ENCODE measurements at places on chromosomes 2 and 18.

- DNase-seq = no peak
Measured at GRCh38 chr2:105873721-105874120, 129.0 kb downstream of the NCK2 start.

GRCh38 chr2:55885127-55885943, 38.2 kb downstream of the EFEMP1 start:
- no peak for DNase-seq

DNA sequence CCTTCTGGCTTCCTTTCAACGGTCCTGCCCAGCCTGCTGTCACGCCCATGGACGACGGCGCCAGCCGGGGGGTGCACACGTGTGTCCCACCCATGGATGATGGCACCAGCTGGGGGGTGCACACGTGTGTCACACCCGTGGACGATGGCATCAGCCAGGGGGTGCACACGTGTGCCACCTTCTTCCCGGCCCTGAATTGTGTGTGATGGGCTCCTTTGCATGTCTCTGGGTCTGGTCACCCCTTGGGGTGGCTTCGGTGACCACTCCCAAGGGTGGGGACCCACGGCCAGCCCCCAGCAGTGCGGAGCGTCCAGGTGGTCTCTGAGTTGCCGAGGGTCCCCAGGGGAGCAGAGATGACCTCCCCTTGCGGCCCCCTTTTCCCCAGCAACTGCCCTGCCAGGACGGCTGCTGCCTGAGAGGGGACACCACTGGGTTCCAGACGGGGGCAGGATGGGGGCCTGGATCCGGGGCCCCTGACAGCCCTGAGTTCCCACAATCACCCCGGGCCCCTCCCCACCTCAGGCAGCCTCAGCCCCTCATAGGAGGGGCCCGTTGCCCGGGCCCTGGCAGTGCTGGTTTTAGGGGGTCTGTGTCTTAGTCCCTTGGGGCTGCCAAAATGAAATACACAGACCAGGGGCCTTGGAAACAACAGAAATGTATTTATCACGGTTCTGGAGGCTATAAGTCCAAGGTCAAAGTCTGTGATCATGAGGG, 9.4 kb downstream of the NEU4 start:
- no peak for DNase-seq

GRCh38 chr2:44880125-44880483, 61.4 kb upstream of the SIX3 start:
- no peak for DNase-seq

GRCh38 chr2:156589381-156590079, 153.4 kb downstream of the GPD2 start:
- DNase-seq = peak; percentile 15

- no peak for DNase-seq
Measured at GRCh38 chr2:216302981-216303676, 69.2 kb downstream of the MARCHF4 start.

DNA sequence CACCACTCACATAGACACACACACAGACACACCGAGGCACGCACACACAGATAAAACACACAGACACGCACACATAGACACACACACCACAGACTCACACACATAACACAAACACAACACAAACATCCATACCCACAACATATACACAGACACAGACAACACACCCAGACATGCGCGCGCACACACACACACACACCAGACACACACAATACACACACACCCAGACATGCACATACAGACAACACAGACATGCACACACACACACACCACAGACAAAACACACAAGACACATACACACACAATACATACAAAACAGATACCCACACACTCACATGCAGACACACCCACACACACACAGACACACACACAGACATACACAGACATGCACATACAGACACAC, 95.4 kb upstream of the SMAD7 start:
- DNase-seq = no peak

GRCh38 chr2:36193680-36194079, 161.9 kb upstream of the CRIM1 start:
- no peak for DNase-seq

GRCh38 chr2:71474744-71475397, 21.5 kb downstream of the DYSF start:
- DNase-seq = no peak

GRCh38 chr2:40265602-40266001, 186.3 kb downstream of the SLC8A1 start:
- no peak for DNase-seq

GRCh38 chr2:199404841-199405240, 52.9 kb downstream of the SATB2 start:
- DNase-seq = no peak

GRCh38 chr18:69558052-69558451, 157.4 kb downstream of the DOK6 start:
- DNase-seq = no peak

DNA sequence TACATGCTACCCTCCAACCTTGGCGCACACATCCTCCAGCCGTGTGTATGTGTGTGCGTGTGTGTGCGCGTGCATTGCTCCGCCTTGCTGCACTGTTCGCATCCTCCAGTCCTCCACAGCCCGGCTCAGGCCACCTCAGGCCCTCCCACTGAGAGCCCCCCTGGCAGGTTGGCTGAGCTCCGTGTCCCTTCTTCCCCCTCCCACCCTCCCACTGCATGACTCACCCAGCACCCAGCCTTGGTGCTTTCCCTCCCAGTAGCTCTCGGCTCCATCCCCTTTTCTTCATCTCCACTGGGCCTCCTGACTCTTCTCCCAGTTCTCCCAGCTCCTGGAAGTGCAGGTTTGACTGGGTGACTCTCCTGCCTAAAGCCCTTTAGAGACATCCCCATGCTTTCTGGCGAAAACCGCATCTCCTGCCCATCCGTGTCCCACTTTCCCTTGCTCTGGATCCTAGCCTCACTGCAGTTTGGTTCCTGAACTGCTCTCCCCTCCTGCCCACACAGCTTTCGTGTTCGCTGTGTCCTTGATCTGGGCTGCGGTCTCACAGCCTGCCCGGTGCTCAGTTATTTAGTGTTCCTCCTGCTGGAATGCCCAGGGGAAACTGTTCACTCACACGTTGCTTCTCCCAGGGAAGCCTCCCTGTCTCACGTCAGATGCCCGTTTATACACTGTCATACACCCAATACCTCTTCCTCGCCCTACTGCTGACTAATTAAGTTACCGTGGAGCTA, 4.9 kb downstream of the TMEM177 start:
- DNase-seq = no peak

DNA sequence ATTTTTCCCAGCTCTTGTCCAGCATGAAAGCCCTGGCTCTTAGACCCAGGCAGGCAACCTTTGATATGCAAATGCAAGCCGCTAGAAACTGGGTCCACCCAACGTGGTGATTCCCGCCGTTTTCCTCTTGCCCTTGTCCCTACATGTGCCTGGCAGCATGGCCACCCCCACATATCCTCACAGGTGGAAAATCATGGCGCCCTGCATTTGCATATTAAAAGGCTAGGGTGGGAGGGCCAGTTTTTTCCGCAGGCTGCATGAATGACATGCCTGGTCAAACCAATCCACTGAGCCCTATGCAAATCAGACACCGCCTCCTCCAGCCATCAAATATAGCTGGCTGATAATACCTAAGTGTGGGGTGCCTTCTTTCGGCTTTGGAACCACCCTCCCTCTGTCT, 1091.8 kb upstream of the NXPH2 start:
- no peak for DNase-seq

GRCh38 chr2:200498402-200499162, 11.3 kb downstream of the KCTD18 start:
- DNase-seq = no peak

GRCh38 chr18:58416014-58416703, 212.7 kb downstream of the ALPK2 start:
- no peak for DNase-seq

GRCh38 chr18:23634692-23635091, 28.0 kb downstream of the ANKRD29 start:
- no peak for DNase-seq

GRCh38 chr2:151914989-151915628, 86.9 kb upstream of the ARL5A start:
- no peak for DNase-seq

DNA sequence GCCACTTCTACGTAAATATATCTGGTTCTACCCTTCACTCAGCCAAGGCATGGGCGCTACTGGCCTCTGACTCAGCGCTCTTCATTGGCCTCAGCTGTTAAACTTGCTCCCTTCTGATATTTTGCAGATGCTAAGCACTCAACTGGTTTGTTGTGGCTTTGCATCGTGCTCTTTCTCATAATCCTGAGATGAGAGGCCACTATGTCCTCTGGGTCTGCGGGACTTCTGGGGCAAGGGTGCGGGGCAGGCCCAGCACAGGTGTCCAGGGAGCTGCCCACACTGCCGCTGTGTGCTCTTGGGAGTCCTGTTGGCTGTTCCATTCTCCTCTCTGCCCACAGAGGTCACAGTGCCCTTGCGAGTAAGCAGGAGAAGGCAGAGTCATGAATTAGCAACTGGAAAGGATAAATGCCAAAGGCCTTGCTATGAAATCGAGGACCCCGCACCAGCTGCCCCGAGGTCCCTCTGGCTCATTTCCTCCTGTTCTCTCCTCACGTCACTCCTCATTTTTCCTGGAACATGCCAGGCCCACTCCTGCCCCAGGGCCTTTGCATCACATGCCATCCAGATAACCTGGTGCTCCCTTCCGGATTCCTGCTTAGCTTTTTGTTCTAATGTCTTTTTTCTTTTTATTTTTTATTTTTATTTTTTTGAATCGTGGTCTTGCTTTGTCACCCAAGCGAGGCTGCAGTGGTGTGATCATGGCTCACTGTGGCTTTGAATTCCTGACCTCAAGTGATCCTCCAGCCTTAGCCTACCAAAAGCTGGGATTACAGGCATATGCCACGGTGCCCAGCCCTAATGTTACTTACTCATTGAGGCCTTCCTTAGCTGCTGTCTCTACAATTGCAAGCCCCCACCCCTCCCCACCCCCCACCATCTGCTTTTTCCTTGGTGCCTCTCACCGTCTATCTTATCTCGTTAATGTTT, 34.9 kb upstream of the MAT2A start:
- no peak for DNase-seq

DNA sequence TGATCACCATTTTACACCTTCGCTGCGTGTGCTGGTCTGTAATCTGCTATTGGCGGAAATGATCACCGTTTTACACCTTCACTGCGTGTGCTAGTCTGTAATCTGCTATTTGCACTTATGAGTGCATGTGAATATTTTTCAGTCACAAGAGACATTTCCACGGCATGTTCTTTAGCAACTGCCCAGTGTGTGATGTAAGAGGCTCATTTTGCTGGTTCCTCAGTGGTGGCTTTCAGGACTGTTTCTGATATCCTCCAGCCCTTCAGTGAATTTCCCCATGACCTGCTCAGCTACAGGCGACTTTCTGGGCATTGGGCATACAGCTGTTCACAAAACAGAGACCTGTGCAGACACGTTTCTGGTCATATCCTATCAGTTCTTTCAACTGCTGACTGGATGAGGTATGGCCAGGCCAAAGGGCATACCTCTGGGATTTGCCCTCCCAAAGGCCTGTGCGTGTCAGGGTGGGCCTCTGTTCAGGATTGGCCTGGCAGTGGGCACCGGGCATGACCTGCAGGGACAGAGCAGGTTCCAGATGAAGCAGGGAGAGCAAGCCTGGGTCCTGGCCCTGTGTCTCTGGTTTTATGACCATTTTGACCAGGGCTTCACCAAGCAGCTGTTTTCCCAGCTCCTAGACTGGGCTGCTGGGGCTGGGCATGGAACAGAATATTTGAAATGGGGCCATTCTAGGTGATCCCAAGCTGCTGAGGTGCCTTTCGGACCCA, 521 bp upstream of the PROM2 start:
- no peak for DNase-seq

DNA sequence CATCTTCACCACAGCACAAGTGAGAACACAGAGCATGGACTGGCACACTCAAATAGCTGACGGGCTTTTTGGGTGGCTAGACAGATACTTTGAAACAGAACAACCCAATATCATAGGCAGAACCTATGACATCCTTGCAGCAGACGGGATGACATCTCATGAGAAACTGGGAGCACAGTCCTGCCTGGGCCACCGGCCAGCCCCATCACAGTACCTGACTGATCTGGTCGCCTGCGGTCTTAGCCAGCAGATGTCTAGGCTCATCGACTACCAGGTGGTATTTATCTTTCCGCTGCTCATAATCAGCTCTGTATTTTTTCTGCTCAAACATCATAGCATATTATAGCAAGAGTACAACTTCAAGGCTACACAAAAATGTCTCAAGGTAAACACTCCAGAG, 124.3 kb downstream of the RIF1 start:
- DNase-seq = no peak

GRCh38 chr18:48813833-48814489, 136.8 kb downstream of the SMAD7 start:
- DNase-seq = no peak

DNA sequence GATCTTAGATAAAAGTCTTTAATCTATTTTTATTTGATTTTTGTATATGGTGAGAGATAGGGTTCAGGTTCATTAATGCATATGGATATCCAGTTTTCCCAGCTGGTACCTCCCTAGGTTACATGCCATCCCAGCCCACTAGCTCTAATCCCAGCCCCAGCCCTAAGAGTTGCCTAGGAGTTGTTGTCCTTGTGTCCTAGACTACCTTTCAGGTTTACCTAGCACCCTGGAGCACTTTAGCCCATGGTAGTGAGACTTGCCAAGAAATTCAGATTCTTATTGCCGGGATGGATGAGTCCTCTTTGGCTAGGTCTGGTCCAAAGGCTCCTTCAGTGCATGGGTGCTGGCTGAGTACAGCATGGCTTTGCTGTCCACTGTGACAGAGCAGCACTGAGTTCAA, 40.5 kb downstream of the ZNF638 start:
- DNase-seq = no peak

DNA sequence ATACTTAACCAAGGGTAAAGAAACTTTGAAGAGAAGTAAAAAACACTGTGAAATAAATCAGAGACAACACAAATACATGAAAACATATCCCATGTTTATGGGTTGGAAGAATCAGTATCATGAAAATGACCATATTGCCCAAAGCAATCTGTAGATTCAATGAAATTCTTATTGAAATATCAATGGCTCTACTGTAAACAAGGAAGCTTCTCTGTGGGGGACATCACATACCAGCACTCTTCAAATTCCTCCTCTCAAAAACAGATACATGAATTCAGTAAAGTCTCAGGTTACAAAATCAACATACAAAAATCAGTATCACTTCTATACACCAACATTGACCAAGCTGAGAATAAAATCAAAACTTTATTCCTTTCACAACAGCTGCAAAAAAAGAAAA, 63.5 kb upstream of the CNTNAP5 start:
- DNase-seq = no peak

Data from NCI-H1417 (cell line).